ENCODE measurements at places on chromosomes 7 and 10. TPM values are rescaled to one million over a fixed set of nuclear protein-coding genes. Genes with fewer than 3 reads are reported as not detected.

Gene CYP2W1
- not detected for total RNA-seq

Gene C7orf57
- total RNA-seq, result not detected

Gene OGA
- total RNA-seq, result 116 TPM

DNA sequence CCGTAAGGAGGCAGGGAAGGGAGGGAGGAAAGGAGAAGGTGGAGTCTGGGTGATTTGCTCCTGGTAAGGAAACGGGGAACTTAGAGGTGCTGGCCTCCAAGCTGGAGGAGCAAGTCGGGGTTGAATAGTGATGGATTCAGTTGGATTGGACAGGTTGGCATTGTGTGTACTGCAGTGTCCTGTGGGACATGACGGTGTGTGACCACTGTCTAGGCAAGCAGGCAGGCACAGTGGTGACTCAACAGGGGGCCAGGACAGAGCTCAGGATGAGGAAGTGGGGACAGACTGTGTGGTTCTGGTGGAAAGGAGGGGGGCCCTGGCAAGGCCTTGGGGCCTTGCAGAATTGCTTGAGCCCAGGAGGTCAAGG is 48.8 kb downstream of the COL26A1 start:
- DNase-seq, result no peak

GRCh38 chr7:114901771-114902170 is 20.1 kb upstream of the MDFIC start:
- peak; percentile 40 for DNase-seq

DNA sequence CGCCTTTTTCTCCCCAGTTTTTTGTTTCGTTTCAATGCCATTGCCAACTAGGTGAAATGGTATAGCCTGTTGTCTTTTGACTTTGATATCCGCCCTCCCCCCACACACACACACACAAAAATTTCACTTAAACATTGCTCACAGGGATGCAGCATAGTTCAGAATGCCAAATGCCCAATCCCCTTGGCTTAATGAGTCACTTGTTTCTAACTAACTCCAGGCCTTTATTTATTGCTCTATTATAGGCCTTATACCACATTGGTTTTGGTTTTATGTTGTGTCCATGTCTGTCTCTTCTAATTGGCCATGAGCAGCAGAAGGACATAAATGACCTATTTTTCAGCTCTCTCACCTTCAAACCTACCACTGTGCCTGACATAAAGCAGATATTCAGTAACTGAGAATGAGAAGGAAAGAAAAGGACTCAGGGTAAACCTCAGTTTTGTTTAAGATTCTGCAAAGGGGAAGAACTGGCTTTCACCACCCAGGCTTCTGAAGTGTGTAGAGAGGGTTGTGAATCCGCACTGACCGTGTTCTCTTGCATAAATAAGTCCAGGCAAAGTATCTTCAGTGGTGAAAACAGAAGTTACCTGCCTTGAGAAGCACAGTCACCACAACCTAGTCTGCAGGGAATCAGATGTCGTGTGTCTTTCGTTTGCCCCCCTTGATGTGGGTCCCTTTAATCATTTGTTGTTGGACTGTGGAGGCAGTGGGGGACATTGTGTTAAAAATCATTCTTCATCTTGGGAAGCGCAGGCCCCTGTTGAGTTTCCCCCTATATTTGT is 139.8 kb downstream of the CELF2 start:
- DNase-seq, result no peak

DNA sequence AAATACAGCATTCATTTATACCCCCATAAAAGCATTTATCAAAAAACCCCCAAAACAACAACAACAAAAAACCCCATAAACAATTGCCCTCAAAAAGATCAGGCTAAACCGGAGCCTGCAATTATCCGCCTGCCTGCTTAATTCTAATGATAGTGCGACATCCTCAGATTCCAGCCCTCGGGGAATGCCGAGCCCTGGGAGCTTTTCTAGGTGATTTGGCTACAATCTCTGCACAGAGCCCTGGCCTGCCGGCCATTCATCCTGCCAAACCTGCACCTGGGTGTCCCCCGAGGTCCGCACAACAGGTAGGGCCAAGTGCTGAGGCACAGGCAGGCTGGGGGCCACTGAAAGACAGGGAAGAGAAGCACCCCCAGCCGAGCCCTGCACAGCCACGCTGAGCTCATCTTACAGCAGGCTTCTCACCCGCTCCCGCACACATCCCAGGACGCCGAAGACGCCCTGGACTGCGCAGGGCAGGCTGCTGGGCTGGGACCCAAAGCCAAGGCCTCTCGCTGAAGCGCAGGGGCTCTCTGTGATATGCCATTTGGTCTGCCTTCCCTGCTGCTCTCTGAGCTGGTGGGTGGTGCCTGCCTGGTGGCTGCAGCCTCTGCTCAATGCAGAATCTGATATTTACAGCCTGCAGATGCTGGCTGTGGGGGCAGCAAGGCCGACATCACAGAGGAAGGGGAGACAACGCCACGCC is 57.5 kb downstream of the CAMK2B start:
- DNase-seq, result no peak

GRCh38 chr7:34083440-34083839 is 178.1 kb downstream of the BMPER start:
- no peak for DNase-seq

- DNase-seq, result no peak
Observed at GRCh38 chr7:132558815-132559214, 17.5 kb downstream of the PLXNA4 start.

DNA sequence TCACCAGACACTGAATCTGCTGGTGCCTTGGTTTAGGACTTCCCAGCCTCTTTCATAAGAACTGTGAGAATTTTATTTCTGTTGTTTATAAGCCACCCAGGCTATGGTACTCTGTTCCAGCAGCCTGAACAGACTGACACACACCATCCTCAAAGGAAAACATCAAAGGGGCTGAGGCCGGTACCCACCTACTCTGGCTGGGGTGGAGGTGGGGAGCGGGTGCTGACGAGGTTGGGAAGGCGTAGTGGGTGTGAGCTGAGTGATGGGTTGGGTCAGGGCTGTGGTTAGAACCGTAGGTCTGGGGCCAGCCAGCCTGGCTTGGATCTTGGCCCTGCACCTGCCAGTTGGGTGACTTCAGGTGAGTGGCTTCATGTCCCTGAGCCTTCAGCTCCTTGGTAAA is 136.3 kb downstream of the SH3PXD2A start:
- no peak for DNase-seq

DNA sequence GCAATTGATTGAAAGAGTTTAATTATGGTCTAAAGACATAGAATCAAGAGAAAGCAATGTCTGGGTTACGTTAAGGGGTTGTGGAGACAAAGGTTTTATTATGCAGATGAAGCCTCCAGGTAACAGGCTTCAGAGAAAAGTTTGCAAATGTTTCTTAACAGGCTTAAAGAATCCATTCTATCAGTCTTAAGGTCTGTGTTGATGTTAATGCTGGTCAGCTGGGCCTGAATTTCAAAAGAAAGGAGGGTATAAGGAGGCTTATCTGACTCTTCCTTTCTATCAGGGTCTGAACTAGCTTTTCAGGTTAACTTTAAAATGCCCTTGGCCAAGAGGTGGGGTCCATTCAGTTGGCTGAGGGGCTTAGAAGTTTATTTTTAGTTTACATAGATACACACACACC is 1004.5 kb upstream of the C7orf33 start:
- DNase-seq, result no peak

GRCh38 chr7:151085691-151086620 is at the start of gene AGAP3:
TSS of gene AGAP3 (plus strand) at chr7:151086475. CDS start at chr7:151086742, 267 bp downstream.
- no peak for DNase-seq

- DNase-seq, result no peak
Observed at GRCh38 chr10:86254081-86254480, 112.5 kb downstream of the GRID1 start.
